ENCODE measurements at places on chromosomes 5 and 9.

GRCh38 chr5:36874465-36874864, 2.1 kb upstream of the NIPBL start:
- DNase-seq, result no peak

GRCh38 chr5:54927097-54927746, 58.2 kb downstream of the ESM1 start:
- no peak for DNase-seq

GRCh38 chr9:98146101-98146991, 27.3 kb upstream of the TRIM14 start:
- DNase-seq, result peak; percentile 94

DNA sequence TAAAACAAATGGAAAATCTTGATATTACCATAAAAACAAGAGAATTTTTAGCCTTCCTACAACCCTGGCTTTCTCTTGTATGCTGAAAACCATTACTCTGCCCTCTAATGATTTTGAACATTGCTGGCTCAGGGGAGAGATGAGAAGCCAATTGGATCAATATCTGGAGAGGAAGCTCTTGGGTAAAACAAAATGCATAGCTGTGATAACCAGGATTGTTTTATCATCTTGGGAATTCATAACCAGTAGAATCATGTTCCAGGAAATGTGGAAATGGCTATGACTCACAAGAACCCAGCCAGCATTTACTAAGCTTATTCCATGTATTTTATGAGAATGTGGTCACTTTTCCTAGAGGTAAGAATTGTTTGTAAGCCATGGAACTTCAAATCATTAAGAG, 51.1 kb upstream of the CTNND2 start:
- DNase-seq, result no peak

DNA sequence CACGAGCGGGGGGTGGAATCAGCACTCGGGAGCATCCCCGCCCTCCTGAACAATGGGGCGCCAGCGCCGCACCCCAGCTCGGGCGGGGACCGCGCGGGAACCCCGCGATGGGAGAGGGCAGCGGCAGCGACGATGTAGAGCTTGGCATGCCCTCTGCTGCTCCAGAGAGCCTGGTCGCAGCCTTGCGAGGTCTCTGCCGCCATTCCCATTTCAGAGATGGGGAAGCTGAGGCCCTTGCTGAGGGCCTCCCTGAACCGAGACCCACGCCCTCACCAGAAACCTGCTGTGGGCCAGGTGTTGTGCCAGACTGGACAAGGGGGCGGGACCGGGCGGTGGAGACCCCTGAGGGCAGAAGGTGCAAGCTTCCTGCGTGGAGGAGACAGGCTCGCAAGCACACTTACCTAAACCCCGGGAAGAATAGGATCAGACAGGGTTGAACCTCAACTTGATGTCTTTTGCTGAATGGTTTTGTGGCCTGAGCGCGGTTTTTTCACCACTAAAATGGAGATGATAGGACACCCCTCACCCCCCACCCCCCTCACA, 647 bp upstream of the MEGF9 start:
- peak; percentile 56 for DNase-seq

DNA sequence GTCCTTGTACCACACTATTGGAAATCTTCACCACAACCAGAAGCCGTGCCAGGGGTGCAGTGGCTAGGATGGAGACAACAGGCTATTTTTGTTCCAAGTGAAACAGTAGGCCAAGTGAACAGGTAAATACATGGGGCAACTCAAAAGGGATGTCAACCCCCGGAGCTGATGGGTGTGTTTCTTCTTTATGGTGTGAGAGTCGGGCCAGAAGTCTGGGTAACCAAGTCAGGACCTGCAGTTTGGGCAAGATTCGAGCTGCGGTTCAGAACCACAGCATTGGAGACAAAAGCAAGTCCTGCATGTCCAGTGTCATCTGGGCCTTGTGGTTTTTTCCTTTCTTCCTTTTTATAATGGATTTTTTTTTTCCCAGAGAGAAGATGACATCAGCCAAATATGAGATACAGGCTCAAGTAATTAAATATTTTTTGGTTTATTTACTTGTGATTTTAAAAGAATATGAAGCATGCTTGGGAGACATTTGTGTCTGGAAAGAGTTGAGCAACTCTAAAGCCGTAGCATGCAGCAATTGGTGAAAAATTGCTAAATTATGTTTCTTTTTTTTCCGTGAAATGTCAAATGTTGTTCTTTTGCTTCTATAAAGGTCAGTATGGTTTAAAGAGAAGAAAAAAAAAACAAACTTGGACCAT, 261.6 kb downstream of the ARRDC3 start:
- no peak for DNase-seq

DNA sequence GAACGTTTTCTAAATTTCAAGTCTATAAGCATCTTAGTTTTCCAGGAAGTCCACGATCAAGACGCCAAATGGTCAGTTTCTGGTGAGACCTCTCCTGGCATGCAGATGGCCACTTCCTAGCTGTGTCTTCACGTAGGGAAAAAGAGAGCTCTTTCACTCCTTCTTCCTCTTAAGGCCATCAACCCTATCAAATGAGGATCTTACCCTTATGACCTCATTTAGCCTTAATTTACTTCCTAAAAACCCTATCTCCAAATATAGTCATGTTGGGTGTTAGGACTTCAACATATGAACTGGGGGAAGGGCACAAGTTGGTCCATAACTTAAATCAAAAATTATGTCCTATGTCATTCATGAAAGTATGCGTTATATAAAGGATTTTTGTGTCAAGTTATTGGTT, 229.5 kb downstream of the ARL15 start:
- peak; percentile 5 for DNase-seq

- no peak for DNase-seq
Measured at GRCh38 chr5:173441053-173441628, 112.9 kb upstream of the STC2 start.

DNA sequence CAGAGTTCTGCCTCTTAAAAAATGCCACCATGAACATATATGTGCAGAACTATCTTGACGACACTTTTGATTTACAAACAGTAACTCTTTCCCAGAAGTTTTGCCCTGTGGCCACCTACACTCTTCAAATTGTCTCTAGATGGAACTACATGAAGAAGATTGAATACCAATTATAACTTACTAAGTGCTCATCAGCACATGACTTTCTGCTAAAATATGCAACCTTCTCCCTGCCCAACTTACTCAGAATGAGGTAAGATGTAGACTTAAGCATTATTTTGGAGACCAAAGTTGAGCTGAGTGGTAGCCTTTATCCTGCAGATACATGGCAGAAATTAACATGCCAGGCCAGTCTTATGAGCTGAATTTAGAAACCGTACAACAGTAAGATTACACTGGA, 105.4 kb downstream of the SEMA5A start:
- DNase-seq, result no peak

DNA sequence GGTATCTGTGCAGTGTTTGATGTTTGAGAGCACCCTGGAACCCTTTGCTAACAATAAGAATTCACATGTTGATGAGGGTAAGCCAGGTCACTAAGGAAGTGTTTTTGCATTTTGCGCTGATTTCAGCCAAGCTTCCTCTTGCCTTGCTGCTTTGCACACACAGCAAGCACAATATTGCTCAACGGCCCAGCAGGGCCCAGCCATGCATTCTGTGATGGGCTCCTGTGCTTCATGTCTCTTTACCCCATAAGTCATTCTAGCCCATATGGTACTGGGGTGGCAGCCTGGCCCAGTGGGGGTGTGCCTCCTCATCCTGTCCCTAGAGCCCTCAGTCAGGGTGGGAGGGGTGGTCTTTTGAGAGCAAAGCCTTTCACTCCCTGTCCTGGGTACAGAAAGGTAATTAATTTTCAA, 481.3 kb downstream of the GADD45G start:
- peak; percentile 21 for DNase-seq

DNA sequence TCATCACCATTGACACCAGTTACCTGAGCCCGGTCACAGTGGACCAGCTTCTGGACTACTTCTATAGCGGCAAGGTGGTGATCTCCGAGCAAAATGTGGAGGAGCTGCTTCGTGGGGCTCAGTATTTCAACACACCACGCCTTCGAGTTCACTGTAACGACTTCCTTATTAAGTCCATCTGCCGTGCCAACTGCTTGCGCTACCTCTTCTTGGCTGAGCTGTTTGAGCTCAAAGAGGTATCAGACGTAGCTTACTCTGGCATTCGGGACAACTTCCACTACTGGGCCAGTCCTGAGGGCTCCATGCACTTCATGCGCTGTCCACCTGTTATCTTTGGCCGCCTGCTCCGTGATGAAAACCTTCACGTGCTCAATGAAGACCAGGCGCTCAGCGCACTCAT, 520 bp downstream of the CCIN start:
- no peak for DNase-seq

DNA sequence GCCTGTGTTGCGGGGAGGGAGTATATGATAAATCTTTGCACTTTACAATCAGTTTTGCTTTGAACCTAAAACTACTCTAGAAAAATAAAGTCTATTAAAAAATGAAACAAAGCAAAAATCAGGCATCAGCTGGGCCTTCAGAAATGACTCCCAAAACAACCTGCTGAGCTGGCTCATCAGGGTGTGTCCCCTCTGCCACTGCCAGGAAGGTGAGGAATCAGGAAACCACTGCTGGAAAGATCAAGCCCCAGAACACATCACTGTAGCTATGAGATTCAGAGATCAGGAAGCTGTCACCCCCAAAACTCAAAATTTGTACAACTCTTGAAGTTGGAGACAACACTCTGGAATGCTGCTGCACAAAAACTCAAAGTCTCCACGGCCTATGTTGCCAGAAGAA, 40.5 kb upstream of the TBCA start:
- no peak for DNase-seq

- DNase-seq, result no peak
Measured at GRCh38 chr9:1871626-1872419, 143.3 kb upstream of the SMARCA2 start.

DNA sequence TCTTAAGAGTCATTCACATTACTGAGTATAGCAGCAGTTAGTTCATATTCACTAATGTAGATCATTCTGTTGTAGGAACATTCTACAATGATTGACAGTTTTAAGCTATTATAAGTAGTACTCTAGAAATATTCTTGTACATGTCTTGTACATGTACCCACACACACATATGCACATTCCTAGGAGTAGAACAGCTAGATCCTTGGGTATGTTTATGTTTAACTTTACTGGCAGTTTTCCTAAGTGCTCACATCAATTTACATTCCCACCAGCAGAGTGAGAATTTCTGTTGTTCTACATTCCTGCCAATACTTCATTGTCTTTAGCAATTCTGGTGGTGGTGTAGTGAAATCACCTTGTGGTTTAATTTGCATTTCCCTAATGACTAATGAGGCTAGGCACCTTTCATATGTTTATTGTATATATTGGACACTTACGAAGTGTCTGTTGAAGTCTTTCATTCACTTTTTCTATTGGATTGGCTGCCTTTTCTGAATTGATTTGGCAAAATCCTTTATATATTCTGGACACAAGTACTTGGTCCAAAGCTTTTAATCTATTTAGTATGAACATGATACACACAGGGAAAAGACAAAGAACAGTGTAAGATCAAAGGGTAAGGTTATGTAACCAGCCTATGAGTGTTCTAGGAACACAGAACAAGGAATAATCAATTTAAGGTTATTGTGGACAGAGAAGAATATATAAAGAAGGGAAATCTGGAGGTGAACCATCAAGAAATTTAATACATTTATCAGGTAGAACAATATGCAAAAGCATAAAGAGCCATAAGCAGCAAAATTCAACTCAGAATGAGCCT, 95.6 kb downstream of the MLLT3 start:
- DNase-seq, result no peak

GRCh38 chr5:124454081-124454480, 292.4 kb downstream of the ZNF608 start:
- no peak for DNase-seq

DNA sequence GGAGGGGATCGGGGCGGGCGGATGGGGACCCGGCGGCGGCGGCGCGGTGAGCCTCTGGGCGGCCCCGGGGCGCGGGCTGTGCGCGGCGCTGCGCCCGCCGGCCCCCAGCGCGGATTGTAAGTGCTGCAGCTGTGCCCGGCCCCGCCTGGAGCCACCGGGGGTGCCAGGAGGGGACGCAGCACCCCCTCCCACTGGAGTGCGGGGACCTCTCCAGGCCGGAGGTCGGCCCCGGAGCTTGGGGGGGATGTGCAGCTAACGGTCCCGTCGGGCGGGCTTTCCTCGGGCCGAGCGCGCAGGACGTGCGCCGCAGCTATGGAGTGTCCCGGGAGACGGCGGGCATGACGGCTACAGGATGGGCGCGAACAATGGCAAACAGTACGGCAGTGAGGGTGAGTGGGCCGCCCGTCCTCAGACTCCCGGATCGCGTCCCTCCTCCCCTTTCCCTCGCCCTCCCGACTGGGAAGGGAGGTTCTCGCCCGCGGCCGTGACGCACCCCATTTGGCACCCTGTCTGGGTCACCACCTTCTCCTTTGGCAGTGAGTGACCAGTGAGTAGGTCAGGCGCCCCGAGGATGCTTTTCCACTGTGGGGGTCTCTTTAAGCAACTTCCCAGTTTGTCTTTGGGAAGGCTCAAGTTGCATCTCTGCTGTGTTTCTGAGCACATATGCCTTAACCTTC, 483 bp downstream of the FBXL7 start:
- DNase-seq, result no peak

DNA sequence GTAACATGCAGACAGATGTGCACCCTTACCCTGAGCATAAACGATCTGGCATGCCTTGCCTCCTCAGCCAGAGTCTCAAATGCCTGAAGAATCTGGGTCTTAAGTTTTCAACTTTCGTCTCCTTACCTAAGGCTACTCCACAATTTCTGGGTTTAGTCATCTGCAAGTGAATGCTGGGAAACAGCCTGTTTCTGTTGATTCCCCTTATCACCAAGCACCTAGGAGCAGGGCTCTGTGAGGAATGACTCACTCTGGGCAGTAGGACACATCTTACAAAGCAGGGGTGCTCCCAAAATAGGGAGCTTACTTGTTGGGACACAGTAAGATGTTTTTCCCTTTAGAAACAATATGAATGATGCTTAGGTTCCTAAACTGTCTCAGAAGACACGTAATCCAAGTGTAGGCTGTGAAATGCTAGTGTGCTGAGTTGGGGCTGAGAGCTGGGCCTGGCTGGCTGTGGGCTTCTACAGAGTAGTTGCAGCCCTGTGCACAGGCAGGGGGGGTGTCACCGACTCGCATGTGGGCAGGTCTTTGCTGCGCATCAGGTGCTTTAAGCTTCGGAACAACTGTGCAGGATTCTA, 58.0 kb downstream of the DAP start:
- DNase-seq, result no peak

- no peak for DNase-seq
Measured at GRCh38 chr9:26292943-26293342, 599.7 kb downstream of the CAAP1 start.

GRCh38 chr9:86637515-86637914, 283.3 kb upstream of the TUT7 start:
- no peak for DNase-seq

- DNase-seq, result no peak
Measured at GRCh38 chr9:89036383-89036782, 45.1 kb downstream of the S1PR3 start.

All from AML-193 (cell line).